Anterior cingulate cortex (tissue), 58 donors: ENCODE measurements at places on chromosomes 12 and 14.
A peak's percentile ranks its signal among the peaks of the same experiment; 100 is the strongest.

- no peak for DNase-seq
Measured at GRCh38 chr12:130222519-130223218, 60.4 kb downstream of the FZD10 start.

DNA sequence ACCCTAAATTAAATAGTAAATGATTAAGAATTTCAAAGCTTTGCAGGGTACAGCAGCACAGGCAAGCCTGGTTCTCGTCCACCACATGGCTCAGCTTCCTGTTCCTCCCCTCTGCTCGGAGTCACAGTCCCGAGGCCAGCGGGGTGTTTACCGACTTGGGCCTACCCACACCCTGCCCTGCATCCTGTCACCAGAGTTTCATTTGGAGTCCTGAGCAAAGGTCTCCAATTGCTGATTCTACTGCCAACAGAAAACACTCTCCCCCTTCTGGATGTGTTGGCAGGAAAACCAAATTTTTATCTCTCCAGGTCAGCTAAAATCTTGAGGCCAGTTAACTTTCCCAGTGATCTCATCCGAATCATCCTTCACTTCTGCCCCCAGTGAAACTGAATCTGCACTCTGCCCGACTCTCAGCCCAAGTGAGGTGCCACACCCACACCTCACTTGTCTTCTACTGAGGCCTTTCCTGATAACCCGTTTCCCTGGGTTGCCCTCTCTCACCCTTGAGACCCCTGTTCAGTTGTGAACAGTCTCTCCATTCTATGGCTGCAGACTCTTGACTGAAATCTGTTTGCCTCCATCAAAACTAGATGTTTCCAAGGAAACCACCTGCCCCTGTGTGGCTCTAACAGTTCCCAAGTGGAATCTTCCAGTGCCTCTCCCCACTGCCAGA, 71.2 kb downstream of the VCPKMT start:
- DNase-seq, result peak; percentile 21

DNA sequence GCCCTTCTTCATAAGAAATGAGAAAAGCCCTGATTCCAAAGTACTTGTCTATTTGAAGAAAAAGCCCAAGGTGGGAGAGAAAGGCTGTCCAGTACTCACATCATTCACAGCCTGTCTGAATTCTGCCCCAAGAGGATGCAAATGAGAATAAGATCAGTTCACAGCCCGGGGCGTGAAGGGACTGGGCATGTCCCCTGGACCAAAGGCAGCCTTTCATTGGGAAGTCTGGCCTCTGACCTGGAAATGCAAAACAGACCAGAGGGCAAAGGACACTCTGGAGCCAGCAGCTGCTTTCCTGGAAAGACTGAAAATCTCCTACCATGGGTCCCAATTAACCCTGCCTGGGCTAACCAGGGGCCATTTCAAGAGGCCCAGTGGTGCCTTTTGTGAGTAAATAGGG, 191.2 kb upstream of the PELI2 start:
- DNase-seq, result no peak

GRCh38 chr14:89392181-89392580, 24.9 kb downstream of the FOXN3 start:
- DNase-seq, result no peak

GRCh38 chr14:21382886-21383847, 652 bp downstream of the SUPT16H start:
- DNase-seq, result peak; percentile 44

DNA sequence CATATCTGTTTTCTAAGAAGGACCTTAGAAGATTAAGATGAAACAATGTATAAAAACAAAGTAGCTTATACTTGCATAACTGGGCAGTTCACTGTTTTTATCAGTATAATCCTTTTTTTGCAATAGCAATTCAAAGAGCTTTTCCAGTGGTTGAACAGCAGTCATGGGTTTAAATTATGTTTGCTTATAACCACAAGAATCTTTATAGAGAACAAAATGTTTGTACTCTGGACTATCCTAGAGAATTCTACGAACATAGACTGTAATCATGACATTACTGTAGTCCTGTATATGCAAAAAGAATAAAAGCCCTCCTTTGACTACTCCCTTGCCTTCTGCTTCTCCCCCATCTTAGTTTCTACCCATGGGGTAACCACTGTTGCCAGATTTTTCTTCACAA, 5.7 kb downstream of the FAM177A1 start:
- DNase-seq, result no peak

DNA sequence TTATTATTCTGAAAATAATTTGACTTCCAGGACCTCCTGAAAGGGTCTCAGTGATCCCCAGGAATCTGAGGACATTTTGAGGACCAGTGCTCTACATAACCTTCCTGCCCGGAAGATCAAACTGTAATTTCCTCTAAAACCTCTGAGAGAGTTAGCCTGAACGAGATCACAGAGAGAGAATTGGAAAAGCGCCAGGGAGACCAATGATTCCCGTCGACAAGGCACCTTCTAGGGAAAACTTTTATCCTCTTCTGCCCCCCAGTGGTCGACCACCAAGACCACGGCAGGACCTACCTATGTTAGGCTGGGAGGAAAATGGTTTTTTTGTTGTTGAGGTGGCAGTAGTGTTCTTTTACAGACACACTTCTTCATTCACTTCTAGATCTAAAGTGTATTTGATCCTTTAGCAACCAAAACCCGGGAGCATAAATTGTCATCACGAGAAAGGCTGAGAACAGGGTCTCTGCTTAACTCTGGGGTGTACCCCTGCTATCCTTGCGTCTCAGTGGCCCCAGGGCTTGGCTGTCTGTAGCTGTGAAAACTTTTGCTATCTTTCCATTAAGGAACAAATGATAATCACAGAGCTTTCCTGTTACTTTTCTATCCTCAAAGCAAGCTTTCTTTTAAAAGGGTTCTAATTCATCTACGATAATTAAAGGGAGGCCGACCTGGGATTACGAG, 62.9 kb upstream of the NID2 start:
- DNase-seq, result peak; percentile 49

- DNase-seq, result no peak
Measured at GRCh38 chr12:126535971-126536370, 1470.7 kb downstream of the AACS start.

DNA sequence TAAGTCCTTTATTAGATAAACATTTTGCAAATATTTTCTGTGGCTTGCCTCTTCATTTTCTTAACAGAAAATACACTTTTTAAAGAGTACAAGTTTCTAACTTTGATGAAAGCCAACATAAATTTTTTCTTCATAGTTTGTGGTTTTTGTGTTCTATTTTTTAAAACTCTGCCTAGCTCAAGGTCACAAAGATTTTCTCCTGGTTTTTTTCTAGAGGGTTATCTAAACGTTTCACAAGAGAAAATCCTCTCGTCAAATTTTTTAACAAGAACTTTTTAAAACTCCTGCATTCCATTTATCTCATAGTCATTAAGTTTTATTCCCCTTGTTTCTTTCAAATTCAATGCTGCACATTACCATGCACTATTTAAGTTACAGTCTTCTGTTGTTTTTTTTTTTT, 8.2 kb downstream of the AREL1 start:
- no peak for DNase-seq

GRCh38 chr12:6224550-6224949, 24.4 kb downstream of the CD9 start:
- peak; percentile 69 for DNase-seq

DNA sequence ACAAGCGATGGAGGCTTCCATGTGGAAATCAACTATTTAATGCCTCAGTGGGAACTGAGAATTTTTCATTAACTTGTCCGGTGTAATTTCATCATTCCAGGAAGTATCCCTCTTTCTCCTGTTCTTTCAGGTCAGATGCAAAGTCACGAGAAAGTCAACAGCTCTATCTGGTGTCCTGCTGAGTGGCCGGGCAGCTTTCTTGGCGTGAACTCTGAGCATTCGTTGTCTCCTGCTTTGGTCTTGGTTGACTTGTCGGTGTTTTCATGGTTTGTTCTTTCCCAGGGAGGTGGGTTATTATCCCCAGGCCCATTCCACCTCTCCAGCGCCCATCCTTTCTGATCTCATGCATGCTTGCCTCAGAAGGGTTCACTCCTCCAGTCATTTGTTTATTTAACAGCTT, 149.1 kb downstream of the GLT1D1 start:
- no peak for DNase-seq

- DNase-seq, result peak; percentile 6
Measured at GRCh38 chr14:54420478-54421142, 20.6 kb downstream of the CNIH1 start.

GRCh38 chr12:11136075-11136474, 1.6 kb upstream of the TAS2R30 start:
- no peak for DNase-seq

GRCh38 chr14:36518031-36518585, 1.9 kb downstream of the NKX2-1 start:
- DNase-seq, result no peak

DNA sequence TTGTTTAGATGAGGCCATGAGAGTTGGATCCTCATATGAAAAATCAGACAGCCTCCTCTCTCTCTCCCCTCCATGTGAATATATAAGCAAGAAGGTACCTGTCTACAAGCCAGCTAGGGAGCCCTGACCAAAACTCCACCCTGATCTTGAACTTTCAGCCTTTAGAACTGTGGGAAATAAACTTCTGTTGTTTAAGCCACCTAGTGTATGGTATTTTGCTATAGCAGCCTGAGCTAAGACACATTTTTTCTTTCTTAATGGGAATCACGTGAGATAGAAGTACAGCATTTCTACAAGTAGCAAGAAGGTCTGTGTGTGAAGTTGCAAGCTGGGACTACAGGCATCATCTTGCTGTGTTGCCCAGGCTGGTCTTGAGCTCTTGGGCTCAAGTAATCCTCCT, 16.3 kb upstream of the ABHD12B start:
- no peak for DNase-seq

GRCh38 chr14:96630281-96630680, 128.1 kb downstream of the PAPOLA start:
- no peak for DNase-seq

GRCh38 chr12:132270969-132271754, 58.2 kb downstream of the GALNT9 start:
- no peak for DNase-seq

GRCh38 chr12:132085291-132085635, 58.9 kb downstream of the DDX51 start:
- no peak for DNase-seq

DNA sequence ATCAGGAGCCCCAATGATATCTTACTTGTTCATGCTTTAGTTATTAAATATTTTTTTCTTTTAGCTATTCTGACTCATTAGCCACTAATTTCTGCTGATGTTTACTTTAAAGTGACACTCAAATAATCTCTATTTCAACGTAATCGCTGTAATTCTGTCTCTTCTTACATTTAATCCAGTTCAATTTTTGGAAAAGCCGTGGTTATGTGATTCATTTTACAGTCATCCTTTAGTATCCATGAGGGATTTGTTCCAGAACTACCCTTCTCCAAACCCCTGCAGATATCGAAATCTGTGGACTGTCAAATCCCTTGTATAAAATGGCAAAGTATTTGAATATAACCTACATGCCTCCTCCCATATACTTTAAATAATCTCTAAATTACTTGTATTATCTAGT, 1103.4 kb downstream of the LRFN5 start:
- DNase-seq, result no peak

- DNase-seq, result no peak
Measured at GRCh38 chr12:9740106-9740750, 7.3 kb upstream of the CLECL1 start.

DNA sequence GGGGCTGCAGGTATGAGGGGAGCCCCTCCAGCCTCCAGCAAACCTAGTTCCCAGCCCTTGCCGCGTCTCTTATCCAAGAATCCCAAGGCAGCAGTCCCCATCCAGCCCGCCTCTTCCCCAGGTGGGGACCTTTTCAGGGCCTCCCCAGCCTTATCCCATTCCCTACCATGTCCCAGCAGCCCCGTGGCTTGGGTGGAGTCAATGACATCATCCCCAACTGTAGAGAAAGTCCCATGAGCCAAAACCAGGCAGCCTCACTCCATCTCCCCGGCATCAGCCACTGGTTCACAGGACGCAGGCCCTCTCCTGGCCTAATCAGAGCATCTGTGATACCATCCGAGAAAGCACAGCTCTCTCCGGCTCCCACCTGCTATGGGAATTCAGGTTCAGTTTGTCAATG, 131.0 kb downstream of the NCOR2 start:
- DNase-seq, result no peak

- peak; percentile 74 for DNase-seq
Measured at GRCh38 chr14:32472512-32473463, 143.7 kb downstream of the AKAP6 start.

DNA sequence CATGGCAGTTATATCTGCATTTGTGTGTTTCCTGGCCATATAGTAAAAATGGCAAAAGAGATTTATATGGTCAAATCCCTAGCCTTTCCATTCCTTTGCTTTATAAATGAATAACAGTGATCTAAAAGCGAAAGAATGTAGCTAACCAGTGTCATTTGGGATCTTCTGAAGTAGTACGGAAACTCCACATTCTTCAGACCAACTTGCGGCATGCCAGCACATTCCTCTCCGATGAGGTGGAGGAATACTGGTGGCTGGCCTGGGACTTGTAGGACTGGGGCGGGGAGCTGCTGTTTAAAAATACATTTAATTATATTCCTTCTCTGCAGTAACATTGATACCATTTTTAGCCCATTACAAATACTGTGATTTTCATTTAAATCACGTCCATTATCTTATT, 85.3 kb downstream of the SAMD4A start:
- DNase-seq, result no peak

GRCh38 chr12:7376196-7376595, 67.8 kb downstream of the CD163L1 start:
- no peak for DNase-seq

DNA sequence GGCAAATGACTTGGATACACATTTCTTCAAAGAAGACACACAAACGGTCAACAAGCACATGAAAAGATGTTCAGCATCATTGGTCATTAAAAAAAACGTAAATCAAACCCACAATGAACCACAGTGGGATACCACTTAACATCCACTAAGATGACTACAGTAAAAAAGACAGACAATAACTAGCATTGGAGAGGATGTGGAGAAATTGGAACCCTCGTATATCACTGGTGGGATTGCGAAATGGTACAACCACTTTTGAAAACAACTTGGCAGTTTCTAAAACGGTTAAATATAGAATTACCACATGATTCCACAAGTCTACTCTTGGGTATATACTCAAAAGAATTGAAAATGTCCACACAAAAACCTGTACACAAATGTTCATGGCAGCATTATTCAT, 25.2 kb upstream of the PPFIBP1 start:
- no peak for DNase-seq

DNA sequence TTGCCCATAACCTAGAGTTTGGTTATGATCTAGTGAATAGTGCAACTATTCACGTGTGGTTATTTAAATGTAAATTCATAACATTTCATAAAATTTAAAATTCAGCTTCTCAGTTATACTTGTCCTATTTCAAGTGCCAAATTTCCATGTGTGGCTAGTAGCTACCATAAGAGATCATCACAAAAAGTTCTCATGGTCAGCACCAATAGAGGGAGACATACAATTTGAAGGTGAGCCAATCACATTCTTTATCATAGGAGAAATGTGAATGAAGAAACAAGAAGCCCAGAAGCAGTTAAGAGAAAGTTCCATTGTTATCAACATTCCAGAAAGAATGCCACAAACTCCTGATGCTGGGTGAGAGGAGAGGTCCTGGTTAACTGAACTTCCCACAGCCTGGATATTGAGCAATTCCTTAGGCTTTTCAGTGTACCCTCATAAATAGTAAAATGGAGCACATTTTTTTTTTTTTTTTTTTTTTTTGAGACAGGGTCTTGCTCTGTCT, 892.9 kb upstream of the USP15 start:
- DNase-seq, result no peak

- no peak for DNase-seq
Measured at GRCh38 chr12:24815114-24815423, 133.8 kb downstream of the BCAT1 start.

GRCh38 chr12:56387152-56387736, 24.6 kb upstream of the APOF start:
- no peak for DNase-seq
